ENCODE measurements at places on chromosomes 6 and 20.

- no peak for DNase-seq
These were observed 68.2 kb downstream of the TBX18 start for GRCh38 chr6:84696166-84696565.

GRCh38 chr6:130129762-130130246, 92.9 kb downstream of the SAMD3 start:
- DNase-seq, result no peak

GRCh38 chr6:81766482-81767069, 14.1 kb upstream of the TENT5A start:
- no peak for DNase-seq

DNA sequence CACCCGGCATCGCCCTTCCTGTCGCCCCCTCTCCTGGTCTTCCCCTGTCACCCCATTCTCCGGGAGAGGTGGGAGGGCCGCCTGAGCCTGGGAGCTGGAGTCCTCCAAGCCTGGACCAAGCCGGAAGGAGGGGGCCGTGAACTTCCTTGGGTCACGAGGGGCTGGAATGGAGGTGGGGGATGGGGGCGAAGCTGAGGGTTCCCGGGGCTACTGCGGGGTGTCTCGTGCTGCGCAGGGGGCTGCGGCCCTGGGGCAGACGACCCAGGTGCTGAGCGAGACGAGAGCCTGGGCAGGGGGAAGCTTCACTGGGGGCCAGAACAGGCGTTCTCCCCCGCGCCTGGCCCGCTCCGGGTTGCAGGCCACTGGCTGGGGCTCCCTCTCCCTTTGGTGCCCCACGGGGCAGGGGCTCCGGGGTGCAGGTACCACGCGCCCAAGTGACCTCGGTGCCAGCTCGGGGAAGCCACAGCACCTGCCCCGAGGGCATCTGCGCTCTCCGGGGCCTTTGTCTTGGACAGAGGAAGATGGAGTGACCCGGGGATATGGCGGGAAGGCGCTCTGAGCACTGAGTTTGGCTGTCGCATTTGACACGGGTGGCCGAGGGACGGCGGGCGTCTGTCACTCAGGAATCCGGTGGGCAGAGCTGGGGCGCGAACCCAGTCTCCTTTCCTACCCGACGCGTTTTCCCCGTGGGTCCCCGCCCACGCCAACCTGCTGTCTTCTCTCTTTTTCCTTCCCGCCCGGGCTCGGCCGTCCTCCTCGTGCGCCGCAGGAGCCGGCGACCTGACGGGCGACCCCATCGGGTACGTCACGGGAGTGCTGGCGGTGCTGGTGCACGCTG, 1.2 kb downstream of the SLC35D3 start:
- DNase-seq, result no peak

GRCh38 chr20:17940224-17940971, 28.2 kb downstream of the SNX5 start:
- peak; percentile 47 for DNase-seq

- DNase-seq, result no peak
These were observed 184.6 kb downstream of the ATXN1 start for GRCh38 chr6:16576451-16577368.

- no peak for DNase-seq
These were observed 17.5 kb upstream of the ZBTB2 start for GRCh38 chr6:151408858-151409257.

DNA sequence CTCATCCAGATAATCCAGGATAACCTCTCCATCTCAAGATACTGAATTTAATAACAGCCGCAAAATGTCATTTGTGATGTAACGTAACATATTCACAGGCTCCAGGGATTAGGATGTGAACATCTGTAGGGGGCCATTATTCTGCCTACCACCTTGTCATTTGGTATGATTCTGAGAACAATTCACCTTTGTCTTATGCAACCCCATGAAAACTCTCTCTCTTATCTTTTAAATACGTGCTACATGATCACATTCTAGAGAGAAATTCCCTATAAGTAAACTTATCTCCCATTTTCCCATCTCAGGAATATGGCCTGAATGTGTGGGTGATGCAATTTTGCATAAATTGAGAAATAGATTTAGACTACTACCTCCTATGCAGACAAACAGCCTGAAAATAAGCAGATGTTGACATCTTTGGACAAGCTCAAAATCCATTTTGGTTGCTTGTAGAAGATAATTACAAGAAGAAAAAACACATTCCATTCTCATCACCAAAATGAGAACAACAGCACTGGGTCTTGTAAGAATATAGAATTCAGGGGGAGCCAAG, 255.4 kb upstream of the STXBP5 start:
- DNase-seq, result no peak

DNA sequence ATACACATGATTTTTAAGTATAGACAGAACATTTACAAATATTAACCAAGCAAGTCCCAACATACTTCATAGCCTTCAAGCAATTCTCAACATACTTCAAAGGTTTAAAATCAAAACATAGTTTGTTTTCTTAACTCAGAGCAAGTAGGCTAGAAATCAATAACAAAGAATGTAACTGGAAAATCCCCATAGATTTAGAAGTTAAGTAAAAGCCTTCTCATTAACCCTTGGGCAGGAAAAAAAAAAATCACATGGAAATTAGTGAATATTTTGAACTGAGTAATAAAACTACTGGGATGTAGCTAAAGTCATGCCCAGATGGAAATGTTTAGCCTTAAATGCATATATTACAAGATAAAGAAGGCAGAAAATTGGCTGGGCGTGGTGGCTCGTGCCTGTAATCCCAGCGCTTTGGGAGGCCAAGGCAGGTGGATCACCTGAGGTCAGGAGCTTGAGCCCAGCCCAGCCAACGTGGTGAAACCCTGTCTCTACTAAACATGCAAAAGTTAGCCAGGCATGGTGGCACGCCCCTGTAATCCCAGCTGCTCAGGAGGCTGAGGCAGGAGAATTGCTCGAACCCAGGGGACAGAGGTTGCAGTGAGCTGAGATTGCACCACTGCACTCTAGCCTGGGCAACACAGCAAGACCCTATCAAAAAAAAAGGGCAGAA, 316.1 kb downstream of the TAF4 start:
- no peak for DNase-seq

DNA sequence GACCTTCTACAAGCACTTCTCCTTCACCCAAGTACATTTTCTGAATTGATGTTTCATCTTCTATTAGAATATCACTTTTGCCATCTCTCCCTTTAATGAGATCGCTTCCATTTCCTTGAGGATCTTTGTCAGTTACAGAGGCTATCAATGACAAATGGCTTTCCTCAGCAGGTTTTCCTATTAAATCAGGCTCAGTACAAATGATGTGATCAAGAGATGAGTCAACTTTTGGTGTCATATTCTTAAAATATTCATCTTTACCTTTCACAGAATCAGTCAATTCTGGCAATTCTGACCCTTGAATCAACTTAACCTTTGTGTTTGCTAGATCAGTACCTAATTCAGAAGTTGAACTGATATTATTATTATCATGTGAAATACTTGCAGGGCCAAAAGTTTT, 37.3 kb downstream of the DST start:
- no peak for DNase-seq

- DNase-seq, result no peak
These were observed 58.1 kb downstream of the L3MBTL3 start for GRCh38 chr6:130076512-130076911.

DNA sequence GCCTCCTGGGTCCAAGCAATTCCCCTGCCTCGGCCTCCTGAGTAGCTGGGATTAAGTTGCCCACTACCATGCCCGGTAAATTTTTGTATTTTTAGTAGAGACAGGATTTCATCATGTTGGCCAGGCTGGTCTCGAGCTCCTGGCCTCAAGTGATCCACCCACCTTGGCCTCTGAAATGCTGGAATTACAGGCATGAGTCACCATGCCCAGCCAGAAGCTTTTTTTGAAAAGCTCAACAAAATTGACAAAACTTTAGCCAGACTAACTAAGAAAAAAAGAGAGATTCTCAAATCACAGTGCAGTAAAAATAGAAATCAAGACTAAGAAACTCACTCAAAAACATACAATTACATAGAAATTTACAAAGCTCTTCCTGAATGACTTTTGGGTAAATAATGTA, 420.6 kb downstream of the COL12A1 start:
- no peak for DNase-seq

GRCh38 chr6:3428247-3428646, 28.6 kb downstream of the SLC22A23 start:
- no peak for DNase-seq

DNA sequence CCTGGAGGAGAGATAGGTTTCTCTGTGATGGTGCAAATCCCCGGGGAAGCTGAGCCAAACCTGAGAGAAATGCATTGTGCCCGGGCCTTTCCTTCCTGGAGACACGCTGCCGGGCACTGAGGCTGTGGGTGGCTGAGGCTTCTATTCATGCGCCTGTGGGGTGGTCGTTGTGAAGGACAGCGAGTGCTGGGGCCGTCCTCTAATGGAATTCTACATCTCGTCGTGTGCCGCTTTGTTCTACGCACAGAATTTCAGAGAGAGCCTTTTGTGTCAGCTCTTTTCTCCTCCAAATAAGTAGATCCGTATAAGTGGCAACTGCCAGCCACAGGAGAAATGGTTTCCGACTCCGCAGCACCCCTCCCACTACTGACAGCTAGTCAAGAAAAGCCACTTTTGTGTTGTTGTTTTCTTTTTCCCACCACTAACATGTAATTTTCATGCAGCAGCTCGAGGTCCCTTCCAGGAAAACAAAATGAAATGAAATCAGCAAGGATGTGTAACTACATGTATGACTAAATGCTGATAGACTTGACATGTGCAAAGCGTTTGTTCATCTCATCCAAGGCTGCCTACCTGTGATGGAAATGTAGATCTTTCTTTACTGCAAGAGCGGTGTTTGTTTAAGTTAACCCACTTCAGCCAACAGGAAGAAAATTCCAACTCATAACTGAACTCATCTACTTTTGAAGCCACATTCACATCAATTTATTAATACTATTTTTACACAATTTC, 26.4 kb upstream of the PXDC1 start:
- no peak for DNase-seq

DNA sequence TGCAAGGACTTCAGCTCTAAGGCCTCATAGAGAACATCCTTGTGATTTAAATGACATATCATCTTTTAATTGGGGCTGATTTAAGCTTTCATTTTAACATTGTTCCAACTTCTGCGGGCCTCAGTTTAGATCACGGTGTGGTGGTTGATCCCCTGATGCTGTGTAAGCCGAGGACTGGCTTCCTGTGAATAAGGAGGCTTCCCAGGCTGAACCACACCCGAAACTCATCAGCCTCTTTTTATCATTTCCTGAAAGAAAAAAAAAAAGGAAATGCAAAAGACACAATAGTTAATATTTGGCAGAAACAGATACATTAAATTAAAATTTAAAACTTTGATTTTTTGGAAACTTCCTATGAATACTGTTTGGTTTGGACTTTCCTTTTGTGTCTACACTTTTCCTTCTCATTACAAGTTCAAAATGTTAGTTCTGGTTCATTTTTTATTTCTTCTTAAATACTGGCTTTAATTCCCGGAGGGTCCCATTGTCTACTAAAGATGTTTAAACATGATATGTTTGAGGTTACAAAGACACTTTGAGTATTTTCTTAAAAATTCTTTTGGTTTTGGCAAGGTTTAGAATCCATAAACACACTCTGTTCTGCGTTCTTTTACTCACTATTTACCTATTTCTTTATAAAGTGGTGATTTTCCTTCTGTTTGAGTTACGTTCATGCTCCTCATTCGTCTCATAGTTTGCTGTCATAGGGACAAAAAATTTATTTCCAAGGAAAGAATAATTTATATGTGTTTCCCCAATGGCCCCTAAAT, 230.0 kb upstream of the SULF2 start:
- no peak for DNase-seq

DNA sequence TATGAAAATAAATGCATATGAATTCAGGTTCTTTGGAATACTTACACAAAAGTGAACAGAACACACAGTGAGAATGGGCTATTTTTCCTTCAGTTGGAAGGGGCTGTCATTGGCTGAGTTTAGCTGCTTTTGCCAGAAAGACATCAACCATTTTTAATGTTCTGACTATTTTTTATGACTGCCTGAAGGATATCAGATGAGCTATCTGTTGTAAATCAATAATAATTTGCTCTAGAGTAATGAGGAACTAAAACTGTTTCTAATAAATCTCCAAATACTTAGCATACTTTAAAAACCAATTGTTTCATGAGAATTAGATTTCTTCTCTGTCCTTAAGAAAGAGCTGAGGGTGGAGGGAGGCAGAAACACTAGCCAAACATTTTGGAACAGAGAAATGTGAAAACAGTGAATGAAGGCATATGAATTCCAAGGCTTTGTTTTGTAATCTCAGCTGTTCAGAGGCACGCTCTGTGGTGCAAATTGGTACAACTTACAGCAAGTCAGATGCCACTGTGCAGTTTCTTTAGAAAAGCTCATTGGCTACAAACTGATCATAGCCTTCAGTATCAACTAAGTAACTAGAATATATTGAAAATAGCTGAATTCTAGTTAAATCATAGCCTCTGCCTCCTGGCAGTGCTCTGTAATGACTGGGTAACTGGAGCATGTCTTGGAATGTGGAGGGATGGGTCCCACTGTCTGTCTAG, 228.9 kb upstream of the JAG1 start:
- DNase-seq, result no peak

- no peak for DNase-seq
These were observed 2.5 kb downstream of the ZSCAN26 start for GRCh38 chr6:28269492-28269891.

DNA sequence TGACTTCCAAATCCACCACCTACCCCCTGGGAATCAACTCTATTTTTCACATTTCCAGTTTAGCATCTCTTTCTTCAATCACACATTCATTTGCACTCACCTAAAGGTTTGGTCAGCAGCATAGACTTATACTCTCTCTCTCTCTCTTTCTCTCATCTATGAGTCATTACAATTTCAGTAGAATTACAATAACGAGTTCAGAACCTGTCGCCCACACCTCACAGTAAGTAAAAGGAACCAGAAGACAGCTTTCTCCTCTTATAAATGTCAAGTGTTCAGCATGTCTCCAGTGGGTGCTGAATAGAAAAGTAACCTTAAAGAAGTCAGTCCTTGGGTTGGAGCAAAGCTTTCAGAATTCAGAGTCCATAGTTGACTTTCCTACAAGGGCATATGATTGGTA, 1.1 kb upstream of the PHACTR1 start:
- no peak for DNase-seq

GRCh38 chr20:38225900-38226263, 34.7 kb downstream of the KIAA1755 start:
- DNase-seq, result no peak

GRCh38 chr6:170456334-170456733, 96.8 kb downstream of the PSMB1 start:
- no peak for DNase-seq

GRCh38 chr20:49768204-49769047, 44.2 kb upstream of the SLC9A8 start:
- DNase-seq, result no peak
